ENCODE measurements at places on chromosomes 6 and 20.

DNA sequence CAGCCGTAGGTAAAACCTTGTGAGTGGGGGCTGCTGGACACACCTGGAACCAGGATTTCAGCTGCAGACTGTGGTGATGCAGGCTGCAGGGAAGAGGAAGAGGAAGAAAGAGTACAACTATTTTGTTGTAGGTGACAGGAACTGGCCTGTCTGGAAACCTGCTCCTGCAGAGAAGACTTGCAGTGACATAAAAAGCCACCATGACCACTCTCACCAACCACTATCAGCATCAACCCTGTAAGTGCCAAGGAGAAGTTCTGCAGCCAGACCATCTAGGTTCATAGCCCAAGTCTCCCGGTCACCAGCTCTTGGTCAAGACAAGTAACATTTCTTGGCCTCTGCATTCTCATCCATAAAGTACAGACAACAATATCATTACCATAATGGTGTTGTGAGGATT lies 91.2 kb downstream of the PREX1 start:
- DNase-seq = no peak

- DNase-seq = no peak
Measured at GRCh38 chr6:133959667-133960368, 6.8 kb downstream of the TBPL1 start.

- no peak for DNase-seq
Measured at GRCh38 chr6:84809455-84809854, 45.1 kb upstream of the TBX18 start.

- DNase-seq = no peak
Measured at GRCh38 chr6:139287868-139288267, 3.9 kb downstream of the TXLNB start.

DNA sequence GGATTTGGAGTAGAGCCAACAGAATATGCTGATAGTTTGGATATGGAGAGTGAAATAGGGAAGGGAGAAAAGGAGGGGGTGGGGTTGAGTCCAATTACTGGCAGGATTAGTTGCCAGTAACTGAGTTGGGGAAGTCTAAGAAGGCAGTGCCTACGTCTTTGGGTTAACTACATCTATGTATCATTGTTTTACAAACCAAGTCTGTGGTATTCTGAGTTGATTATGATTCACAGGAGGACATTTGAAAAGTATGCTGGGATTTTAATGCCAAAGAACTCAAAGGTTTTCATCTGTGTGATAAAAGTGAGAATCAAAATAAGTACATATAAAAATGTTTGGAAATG lies 14.7 kb downstream of the DSE start:
- no peak for DNase-seq

GRCh38 chr6:78639111-78640110 lies 227.9 kb upstream of the IRAK1BP1 start:
- DNase-seq = no peak

- peak; percentile 72 for DNase-seq
Measured at GRCh38 chr20:45052698-45053429, 48.1 kb downstream of the KCNS1 start.

DNA sequence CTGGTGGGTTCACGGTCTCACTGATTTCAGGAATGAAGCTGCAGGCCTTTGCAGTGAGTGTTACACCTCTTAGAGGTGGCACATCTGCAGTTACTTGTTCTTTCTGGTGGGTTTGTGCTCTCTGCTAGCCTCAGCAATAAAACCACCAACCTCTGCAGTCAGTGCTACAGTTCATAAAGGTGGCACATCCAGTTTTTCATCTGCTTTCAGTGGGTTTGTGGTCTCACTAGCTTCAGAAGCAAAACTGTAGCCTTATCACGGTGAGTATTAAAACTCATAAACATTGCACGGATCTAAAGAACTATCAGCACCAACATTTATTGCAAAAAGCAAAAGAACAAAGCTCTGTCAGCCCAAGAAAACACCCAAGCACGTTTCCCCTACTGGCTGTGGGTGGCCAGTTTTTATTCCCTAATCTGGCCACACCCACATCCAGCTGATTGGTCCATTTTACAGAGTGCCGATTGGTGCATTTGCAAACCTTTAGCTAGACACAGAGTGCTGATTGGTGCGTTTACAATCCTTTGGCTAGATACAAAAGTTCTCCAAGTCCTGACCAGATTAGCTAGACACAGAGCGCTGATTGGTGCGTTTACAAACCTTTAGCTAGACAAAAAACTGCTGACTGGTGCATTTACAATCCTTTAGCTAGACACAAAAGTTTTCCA lies 3.4 kb upstream of the TMEM14C start:
- peak; percentile 39 for DNase-seq

DNA sequence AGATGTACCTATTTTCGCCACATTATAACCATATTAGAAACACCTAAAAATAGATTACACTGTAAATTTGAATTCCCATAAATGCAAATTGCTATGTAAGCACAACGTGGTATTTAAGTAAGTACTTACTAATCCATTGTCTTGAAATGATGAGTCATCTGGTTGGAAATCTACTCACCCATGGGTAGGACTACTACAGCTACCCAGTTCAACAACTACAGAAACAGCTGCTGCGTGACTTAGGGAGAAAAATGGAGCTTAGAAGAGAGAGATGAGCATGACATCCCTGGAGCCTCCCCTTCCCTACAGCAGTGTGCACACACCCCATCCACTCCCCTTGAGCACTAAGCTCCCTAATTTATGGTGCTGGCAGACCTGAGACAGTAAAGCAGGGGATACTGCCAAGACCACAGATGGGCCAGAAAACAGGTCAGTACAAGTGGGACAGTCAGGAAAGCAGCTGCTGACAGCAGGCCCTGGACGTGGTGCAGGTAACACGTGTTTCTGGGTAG lies 26.9 kb downstream of the RRAGD start:
- peak; percentile 18 for DNase-seq

- DNase-seq = no peak
Measured at GRCh38 chr6:44084231-44085014, 42.8 kb downstream of the MRPL14 start.

DNA sequence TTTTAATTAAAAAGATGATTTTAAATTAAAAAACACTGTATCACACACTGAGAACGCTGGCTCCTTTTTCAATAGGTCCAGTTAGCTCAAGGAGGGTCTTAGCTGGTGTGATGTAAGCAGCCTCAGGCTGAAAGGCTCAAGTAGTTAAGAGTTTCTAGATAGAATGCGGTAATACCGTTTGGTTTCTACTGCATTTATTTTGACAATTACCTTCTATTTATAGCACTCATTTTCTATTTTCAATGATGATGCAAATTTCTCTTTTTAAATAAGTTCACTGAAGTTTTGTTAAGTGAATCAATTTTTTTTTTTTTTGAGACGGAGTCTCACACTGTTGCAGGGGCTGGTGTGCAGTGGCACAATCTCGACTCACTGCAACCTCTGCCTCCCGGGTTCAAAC lies 87.1 kb downstream of the PREX1 start:
- no peak for DNase-seq

- DNase-seq = no peak
Measured at GRCh38 chr6:108766886-108767285, 81.3 kb upstream of the ARMC2 start.

All from activated CD4-positive, alpha-beta T cell treated with anti-CD3 and anti-CD28 coated beads, Interleukin-2, Interleukin-4, amounts not matched to agents 100 ng/mL and 50 ng/mL, durations not matched to agents 16 hours and 8 hours (primary cell).